Heart right ventricle (tissue), 16 donors: ENCODE measurements at places on chromosomes 5 and 9. TPM values are rescaled to one million over a fixed set of nuclear protein-coding genes. Genes with fewer than 3 reads are reported as not detected.

FAM221B gene
- polyA plus RNA-seq = not detected

CACNA1B gene
- under 0.01 TPM for polyA plus RNA-seq

GRCh38 chr9:69485466-69485865, 160.5 kb downstream of the ENTREP1 start:
- DNase-seq = no peak

DNA sequence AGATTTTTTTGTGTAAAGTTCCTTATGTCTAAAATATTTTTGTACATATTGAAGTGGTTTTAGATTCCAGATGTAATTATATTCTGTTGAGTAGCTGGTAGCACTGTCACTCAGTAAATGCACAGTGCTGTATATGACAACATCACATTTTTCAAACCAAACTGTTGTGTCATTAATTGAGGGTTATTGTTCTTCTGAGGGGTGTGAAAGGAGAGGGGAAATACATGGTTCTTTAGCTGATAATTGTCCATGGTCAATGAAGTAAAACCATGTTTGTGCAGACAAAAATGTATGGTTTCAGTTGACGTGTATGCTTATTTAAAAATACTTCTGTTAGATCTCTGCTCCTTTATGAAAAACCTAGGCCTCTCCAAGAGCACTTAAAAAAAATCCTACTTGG, 3.3 kb downstream of the ZNF462 start:
- DNase-seq = no peak

- no peak for DNase-seq
Observed at GRCh38 chr9:78954286-78954685, 617.5 kb upstream of the TLE4 start.
